B cell (primary cell): ENCODE measurements at places on chromosomes 11 and 22. TPM values are rescaled to one million over a fixed set of nuclear protein-coding genes. Genes with fewer than 3 reads are reported as not detected.

Gene DAGLA
- 0.07 TPM in 1 of 2 replicates, not detected in the other for total RNA-seq

Gene GAS2
- 4.5 and 6.5 TPM in 2 replicates for total RNA-seq

Gene SCGB2A2
- not detected in 2 replicates for total RNA-seq

Gene ACP2
- 23.5 and 29.5 TPM in 2 replicates for total RNA-seq

Gene OR8D1
- not detected in 2 replicates for total RNA-seq

Gene MAFF
- 4.8 and 5.3 TPM in 2 replicates for total RNA-seq

Gene LMO1
- total RNA-seq = not detected in 2 replicates

Gene POLD3
- total RNA-seq = 13.5 and 17.6 TPM in 2 replicates

Gene CCDC34
- 4.1 and 4.6 TPM in 2 replicates for total RNA-seq

Gene TEX54
- 1.1 TPM in 1 of 2 replicates, not detected in the other for total RNA-seq

Gene CLDN5
- total RNA-seq = not detected in 2 replicates

Gene PRG3
- total RNA-seq = not detected in 2 replicates
